Stimulated activated CD8-positive, alpha-beta memory T cell treated with anti-CD3 and anti-CD28 coated beads, Interleukin-7, amount 100 ng/mL, for 1 hour (primary cell): ENCODE measurements at places on chromosomes 2 and 18.

DNA sequence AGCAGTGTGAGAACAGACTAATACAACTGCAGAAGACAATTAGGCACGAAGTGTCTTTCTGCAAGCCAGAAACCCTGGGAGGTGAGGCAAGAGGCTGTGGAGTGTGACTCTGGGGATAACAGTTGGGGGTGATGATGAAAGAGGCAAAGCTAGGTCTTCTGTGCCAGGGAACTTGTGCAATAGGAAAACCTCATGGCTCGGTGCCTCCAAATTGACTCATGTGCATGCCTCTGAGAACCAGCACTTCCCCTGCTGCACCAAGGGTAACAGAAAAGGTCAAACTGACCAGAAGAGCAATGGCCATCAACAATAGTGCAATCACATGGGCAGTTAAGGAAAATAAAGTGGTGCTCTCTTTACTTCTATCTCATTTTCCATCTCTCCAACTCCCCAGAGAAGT is 136.4 kb downstream of the SCG2 start:
- no peak for DNase-seq

GRCh38 chr18:80147037-80147417 is 38.0 kb downstream of the ADNP2 start:
- DNase-seq: no peak

GRCh38 chr2:232931636-232932035 is 61.6 kb downstream of the SNORC start:
- no peak for DNase-seq

GRCh38 chr2:38158378-38159118 is 82.6 kb upstream of the CYP1B1 start:
- DNase-seq: no peak

DNA sequence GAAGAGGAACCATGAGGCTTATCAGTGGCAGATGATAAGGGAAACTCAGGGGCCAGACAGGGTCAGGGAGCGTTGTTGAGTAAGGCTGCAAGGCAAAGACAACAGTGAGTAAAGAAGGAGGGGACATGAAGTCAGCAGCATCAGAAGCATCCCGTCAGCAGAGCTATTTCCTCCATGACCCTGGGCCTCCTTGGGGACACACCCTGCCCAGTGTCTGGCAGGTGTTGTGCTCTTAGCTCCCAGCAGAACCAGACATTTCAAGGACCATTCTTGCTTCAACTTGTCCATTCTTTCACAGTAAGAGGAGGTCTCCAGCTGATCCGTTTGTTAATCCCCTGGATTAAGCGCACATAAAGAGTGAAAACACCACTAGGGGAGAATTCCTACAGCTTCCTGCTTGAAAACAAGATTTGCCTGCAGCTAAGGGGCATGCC is 88.7 kb upstream of the MEIS1 start:
- DNase-seq: no peak

GRCh38 chr2:233663911-233664310 is 7.8 kb upstream of the UGT1A9 start:
- no peak for DNase-seq

DNA sequence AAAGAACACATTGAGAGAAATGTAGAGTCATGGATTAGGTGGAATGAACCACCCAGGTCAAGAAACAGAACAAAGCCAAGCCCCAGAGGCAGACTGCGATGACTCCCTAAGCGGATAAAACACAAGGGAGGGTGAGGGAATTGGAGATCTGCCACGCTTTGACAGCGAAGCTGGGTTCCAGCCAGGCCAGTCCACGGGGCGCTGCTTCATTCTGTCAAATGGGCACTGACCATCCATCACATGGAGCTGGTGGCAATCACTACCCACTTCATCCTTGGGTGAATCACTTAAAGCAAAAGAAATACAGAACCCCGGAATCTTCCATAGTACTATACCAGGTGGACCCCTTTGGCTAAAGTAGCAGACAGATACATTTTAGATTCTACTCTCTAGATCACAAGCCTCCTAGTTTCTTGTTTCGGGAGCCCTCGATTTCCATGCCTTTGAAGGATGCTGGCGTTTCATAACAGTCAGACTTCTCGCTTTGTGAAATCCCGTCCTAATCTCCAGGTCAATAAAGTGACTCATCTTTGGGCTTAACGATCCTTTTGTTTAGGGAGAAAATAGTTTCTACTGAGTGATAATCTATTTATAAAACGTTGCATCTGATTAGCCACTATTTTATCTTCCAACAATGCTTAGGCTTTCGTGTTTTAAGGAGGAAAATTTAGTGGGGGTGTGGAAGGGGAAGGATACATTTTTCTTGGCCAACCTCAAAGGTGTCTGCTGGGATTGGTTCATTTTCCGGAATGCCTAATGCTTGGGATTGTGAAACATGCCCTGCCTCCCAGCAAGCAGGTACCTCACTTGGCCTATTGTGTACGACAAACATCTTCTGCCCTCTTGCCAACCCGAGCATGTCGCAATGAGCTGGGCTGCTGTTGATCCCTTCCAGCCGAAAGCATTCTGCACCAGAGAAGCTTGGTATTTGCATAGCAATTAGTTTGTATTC is 44.1 kb upstream of the HDAC4 start:
- no peak for DNase-seq

- DNase-seq: no peak
These were observed 99.7 kb upstream of the SMAD7 start for GRCh38 chr18:49050452-49050851.

- no peak for DNase-seq
These were observed 36.9 kb upstream of the KLF7 start for GRCh38 chr2:207202645-207203044.

DNA sequence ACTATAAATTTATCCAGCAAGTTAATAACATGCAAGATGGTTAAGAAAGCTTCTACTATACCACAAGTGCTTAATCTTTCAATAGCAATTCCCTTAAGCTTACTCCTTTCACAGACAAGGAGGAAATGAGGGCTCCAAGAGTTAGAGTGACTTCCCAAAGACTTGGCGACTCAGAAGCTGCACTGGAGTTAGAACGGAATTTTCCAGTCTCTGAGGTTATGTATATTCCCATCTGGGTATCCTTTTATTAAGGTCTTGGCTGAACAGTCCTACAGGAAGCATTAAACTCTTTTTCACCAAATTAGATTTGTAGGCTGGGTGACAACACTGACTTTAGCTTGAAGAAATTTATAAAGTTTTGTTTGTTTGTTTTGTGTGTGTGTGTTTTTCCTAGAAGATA is 256.9 kb upstream of the DPP10 start:
- DNase-seq: no peak

- no peak for DNase-seq
These were observed 293.0 kb downstream of the KCNS3 start for GRCh38 chr2:18171191-18172139.

- DNase-seq: no peak
These were observed 136.7 kb downstream of the CDH2 start for GRCh38 chr18:28040211-28040610.

DNA sequence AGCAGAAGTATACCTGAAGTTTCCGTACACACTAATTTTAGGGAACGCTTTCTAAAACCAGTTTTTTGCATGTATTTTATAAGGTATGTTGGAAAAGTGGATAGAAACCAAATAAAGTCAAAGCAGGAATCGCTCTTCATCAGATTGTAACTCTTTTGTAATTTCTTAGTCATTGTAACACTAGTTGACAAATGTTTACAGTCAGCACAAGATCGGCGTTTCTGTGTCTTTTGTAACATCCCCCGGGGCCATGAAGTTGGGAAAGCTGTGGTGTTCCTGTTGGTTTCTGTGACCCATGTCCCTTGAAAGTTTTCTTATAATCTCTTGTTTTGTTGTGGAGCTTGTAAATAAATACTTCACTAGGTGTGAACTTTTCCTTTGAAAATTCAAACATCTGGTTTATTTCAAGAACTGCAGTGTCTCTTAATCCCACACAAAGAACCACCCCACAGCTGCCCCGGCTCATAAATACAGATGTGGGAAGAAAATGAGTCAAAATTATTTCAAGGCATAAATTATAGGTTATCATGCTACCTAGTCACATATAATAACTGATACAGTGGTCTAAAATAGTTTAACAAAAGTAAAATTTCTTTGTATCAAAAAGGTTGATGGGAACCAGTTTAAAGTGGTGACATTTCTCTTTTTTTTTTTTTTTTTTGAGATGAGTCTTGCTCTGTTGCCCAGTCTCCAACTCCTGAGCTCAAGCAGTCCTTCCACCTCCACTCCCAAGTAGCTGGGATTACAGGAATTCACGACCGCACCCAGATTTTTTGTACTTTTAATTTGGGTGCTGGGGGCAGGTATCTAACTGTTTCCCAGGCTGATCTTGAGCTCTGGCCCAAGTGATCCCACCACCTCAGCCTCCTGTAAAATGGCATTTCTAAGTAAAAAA is 751 bp upstream of the NMI start:
- no peak for DNase-seq

- no peak for DNase-seq
These were observed 43.9 kb upstream of the CYTIP start for GRCh38 chr2:157487747-157488146.

- no peak for DNase-seq
These were observed 4.7 kb downstream of the RTKN start for GRCh38 chr2:74436848-74437695.

DNA sequence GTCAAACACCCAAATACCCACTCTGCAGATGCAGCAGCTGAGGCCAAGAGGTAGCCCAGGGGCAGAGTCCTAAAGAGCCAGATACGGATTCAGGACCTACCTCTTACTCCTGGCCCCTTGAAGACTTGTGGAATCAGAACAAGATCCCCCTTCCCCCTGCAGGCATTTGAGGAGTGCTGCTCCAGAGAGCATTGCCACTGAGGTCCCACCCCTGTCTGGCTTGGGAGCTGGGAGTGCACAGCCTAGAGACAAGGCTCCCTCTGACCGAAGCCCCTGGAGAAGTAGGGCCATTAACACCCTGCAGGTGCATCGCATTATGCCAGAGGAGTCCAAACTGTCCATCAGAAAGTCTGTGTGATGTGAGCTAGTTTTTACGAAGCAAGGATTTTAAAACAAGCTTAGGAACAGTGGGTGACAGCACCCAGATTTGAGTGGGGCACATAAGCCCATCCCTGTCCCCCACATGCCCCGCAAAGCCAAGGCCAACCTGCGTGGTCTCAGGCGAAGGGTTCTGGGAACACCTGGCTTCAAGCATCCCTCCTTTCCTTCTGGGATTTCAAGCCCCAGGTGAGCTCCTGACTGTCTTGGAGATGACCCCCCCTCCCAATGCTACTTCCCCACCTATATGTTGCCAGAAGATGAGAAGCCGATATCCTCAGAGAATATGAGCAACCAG is 48.4 kb downstream of the MTERF4 start:
- no peak for DNase-seq

GRCh38 chr2:239440511-239440959 is 39.7 kb upstream of the HDAC4 start:
- DNase-seq: no peak

DNA sequence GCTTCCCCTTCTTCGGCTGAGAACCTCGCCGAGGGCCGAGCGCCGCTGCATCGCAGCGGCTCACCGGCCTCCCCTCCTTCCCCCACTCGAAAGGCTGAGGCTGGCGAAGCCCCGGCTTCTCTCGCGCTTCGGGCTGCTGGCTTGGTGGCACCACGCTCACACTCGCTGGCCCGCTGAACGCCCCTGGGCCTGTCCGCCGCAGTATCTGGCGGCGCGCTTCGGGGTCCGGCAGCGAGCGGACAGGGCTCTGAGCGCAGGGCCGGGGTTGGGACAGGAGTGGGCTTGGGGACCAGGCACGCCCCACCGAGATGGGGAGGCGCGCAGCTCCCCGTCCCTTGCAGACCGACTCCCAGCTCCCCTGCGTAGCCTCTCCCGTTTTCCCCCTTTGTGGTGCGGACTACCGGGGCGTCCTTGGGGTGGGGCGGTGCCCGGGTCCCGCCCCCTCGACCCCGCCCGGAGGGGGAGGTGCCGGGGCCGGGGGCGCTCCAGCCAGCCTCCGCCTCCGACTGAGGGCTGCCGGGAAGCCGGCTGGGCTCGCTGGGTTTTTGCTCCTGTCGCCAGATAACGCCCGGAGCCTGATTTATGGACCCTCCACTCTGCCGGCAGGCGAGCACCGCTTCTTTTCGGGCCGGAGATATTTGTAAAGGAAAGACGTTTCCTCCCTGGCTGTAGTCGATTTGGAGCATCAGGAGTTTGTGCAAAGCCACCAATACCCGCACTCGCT is 3.8 kb downstream of the GBX2 start:
- DNase-seq: no peak

- DNase-seq: no peak
These were observed 216.0 kb downstream of the DSEL start for GRCh38 chr18:67300498-67300897.

DNA sequence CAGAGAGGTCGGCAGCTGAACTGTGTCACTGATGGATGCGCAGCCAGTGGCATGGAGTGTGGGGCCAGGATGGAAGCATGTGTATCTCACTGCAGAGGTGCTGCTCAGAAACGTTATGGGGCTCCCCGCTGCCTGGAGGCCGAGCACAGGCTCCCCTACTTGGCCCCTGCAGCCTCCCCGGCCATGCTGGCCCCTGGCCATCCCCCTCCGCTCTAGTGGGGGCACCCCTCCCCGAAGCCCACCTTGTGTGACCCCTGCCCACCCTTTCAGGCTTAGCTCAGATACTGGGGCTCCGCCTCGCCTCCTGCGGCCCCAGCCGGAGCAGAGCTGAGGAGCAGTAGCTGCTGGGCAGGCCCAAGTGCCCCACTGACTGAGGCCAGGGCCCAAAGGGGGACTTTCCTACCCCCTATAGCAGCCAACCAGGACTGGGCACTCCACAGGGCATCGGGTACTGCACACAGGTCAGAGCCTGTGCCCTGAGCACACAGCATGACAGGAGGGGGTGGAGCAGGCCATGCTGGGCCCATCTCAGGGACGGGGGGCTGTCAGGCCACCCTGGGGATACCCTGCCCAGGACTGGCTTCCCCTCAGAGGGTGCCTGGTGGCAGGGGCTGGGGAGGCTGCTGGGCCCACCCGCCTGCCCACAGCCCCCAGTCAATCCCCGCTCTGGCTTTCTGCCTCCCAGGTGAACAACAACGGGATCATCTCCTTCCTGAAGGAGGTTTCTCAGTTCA is 31.3 kb downstream of the SNED1 start:
- no peak for DNase-seq

DNA sequence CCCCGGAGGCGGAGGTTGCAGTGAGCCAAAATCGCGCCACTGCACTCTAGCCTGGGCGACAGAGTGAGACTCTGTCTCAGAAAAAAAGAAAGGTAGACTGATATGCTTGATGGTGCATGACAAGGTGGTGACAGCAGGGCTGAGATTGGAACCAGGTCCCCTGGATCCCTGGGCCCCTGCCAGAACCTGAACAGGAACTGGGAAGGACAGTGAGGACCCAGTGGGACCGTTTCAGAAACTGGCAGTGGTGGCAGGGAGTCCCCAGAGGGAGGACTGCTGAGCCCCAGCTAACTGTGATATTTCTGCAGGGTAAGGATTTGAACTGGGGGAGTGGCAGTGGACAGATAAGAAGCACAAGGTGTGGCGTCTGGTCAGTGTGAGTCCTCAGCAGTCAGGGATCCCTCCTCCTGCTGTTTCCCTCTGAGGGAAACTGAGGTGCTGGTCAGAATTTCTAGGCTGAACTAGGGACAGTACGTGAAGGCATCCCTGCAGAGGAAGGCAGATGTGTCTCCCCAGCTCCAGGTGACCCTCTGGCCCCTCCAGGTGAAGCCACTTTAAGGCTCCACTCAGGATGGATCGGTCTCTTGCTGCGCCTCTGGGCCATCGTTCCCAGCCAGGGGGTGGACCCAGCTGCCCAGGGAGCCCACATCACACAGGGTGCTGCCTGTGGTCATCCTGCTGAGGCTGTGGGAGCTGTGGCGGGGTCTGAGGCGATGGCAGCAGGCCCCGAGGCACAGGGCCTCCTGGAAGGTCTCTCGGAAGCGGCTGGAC is 5.6 kb downstream of the NMUR1 start:
- no peak for DNase-seq

- DNase-seq: no peak
These were observed 255.0 kb downstream of the CAMKMT start for GRCh38 chr2:44616667-44617155.
